ENCODE measurements at places on chromosomes 5 and 9.

GRCh38 chr5:38634568-38635369, 78.3 kb upstream of the LIFR start:
- DNase-seq = no peak

DNA sequence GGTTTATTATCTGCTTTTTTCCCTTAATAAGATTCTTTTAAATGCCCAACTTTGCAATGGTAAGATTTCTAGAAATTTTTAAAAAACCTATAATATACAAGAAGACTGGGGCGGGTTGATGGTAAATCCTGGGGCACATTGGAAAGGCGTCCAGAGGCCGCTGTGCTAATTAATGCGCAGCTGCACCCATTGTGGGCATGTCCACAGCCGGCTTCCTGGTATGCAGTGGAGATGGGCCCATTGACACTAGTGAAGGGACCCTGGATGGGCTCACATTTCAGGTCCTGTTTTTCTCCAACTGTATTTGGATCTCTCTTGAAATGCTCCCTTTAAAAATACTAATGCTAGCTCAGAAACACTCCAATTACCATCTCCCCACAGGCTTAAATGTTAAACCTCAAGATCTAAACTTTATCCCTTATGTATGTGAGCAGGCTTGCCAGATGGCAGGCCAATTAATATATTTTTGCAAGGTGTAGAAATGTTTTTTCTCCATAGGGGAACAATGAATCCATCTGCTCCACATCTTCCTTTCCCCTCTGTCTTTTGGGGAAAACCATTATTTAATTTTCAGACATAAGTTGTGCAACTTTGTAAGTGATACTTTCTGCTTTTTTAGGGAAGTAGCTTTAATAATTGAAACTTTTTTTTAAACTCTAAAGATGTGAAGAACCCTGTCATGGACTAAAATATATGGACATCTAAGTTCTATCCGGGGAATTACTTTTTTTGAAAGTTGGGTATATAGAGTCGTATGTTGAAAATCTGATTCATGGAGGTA, 177.3 kb downstream of the CD180 start:
- no peak for DNase-seq

GRCh38 chr5:168346417-168346816, 55.0 kb downstream of the WWC1 start:
- no peak for DNase-seq

DNA sequence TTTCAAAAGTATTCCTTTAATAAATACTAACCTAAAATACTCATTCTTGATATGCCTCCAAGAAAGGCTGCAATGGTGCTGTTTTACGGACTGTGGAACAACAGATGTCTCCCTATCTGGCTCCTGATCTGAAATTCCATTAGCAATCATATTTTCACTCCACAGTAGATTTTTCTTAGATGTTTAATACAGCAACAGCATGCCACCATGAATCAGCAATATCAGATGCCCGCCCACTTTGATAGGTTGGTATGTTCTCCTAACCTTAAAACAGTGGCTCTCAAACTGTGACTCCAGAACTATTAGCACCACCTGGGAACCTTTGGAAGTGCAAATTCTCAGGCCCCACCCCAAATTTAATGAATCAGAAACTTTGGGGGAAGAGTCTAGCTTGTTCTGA, 110.2 kb downstream of the MLLT3 start:
- DNase-seq = peak; percentile 57

DNA sequence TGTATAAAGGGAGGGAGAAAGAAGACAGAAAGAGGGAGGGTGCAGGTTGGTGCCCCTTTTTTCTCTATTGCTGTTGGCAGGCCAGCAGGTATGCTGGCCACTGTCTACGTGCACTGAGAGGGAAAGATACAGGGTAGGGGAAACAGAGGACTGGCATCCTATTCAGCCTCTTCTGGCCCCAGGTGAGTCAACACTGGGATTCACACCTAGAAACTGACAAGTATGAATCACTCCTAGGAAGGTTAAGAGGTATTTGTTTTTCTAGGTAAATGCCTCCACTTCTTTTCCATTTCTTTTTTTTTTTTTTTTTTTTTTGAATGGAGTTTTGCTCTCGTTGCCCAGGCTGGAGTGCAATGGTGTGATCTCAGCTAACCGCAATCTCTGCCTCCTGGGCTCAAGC, 2.8 kb upstream of the UBAP1 start:
- DNase-seq = no peak

- DNase-seq = no peak
These were observed 60.3 kb upstream of the EPB41L4A start for GRCh38 chr5:112479418-112479817.

DNA sequence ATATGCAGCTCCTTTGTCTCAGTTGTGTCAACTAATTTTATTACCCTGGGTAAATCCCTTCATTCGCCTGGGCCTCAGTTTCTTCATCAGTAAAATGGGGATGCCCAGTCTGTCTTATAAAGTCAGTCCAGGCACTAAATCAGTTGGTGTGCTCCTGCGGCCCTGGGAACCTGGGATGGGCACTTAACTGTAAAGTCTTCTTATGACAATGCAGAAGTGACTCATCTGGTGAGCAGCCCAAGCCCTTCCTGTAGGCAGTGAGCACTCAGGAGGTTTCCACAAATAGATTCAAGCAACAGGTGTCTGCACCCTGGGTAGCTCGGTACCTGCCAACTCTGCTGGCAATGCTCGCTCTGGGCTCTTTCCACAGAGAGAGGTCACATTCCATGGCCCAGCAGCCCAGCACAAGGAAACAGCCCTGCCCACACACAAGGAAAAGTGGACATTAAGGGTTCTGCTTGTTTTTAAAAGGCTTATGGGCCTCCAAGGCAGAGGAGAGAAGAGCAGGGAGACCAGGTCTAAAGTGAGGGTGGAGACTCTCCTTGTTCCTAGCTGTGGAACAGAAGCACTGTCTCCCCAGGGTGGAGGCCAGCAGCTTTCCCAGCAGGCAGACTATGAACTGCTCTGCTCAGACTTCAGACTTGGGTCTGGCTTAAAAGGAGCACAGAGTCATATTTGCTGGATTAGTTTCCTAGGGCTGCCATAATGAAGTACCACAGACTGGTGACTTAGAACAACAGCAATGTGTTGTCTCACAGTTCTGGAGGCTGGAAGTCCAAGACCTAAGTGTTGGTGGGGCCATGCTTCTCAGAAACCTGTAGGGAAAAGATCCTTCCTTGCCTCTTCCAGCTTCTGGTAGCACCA, 89.7 kb upstream of the ADRA1B start:
- no peak for DNase-seq

- DNase-seq = no peak
These were observed 25.8 kb downstream of the NADK2 start for GRCh38 chr5:36215910-36216309.

DNA sequence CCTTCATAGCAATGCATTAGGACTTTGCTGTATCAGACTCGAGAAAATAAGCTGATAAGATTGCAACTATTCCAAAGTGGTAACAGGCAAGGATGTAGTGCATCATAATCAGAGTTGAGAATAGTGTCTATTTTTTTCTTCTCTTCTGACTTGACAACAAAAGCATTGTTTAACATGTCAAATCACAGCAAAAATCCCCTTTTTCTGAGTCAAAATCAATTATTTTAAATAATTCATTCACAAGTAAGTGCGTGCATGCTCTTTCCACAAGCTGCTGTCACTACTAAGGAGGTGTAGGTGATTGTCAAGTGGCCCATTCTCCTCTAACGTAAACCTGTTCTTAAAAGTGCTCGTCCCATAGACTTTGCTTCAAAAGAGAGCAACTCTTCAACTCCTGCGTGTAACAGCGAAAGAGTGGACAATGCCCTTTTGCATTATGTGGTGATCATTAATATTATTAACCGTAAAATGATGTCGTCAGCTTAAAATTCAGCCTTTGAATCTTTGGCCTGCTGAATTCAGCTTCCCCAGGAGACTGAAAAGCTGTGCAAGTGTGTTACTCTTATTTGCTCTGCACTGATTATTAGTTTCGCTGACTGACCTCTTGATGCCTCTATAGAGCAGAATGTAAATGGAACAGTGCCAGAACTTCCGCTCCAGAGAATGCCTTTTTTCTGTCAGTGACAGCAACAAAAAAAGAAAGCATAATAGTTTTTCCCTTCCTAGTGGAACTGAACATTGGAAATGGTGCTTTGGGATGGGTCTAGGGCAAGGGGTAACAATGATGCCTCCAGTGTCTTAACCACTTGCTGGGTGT, 680.8 kb upstream of the SEMA6A start:
- no peak for DNase-seq

GRCh38 chr9:114282926-114283325, 40.0 kb upstream of the ORM1 start:
- peak; percentile 73 for DNase-seq

- no peak for DNase-seq
These were observed 8.7 kb upstream of the ST6GALNAC6 start for GRCh38 chr9:127907867-127908659.

- DNase-seq = no peak
These were observed 3.5 kb downstream of the LMX1B start for GRCh38 chr9:126617003-126617822.

GRCh38 chr5:153983885-153984284, 54.8 kb downstream of the FAM114A2 start:
- DNase-seq = peak; percentile 84

GRCh38 chr5:79261897-79262296, 26.0 kb downstream of the JMY start:
- no peak for DNase-seq

DNA sequence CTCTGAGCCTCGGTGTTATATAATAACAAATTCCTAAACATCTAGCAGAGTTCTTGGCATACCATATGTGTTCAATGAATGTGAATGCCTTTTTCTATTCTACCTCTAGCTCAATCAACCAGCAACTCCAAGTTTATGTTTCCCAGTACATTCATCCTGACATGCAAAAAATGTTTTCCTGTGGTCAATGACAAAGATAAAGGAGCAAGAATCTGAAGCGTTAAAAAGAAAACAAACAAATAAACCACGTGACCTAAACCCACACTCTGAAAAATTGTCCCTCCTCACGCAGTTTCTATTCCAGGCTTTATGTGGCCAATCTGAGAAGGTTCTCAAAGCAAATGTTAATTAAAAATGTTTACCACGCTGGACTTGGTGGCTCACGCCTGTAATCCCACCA, 18.0 kb downstream of the KLF4 start:
- no peak for DNase-seq

DNA sequence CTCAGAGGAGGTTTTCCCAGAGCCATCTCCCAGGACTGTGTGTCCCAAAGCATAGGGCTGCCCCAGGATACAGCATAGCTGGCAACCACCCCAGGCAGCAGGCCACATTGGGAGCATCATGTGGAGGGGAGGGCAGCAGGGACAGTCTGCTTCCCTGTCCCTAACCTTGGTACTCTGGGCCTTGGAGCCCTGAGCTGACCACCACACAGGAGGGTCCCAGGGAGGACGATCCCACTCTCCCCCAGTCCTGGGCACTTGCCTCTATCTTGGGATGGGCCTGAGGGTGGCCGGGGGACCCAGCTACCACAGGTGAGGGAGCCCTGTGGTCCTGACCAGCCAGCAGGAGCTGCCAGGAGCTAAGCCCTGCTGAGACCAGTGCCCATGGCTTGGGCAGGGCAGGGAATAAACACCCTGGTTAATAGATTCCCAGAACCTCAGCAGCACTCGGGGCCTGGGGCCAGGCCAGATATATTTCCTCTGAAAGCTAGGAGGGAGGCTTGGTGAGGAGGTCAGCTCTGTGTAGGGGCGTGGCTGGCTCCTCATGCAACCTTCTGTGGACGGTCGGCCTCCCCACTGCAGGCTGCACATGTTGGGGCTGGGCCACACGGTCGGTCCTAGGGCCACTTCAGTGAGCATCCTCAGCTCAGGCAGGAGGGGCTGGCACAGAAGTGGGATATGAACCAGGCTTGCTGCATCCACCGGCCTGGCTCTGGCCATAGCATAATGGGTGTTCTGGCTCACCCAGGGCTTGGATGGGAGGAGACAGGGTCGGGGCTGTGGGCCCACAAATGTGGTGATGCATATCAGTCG, 4.2 kb downstream of the NINJ1 start:
- DNase-seq = no peak

DNA sequence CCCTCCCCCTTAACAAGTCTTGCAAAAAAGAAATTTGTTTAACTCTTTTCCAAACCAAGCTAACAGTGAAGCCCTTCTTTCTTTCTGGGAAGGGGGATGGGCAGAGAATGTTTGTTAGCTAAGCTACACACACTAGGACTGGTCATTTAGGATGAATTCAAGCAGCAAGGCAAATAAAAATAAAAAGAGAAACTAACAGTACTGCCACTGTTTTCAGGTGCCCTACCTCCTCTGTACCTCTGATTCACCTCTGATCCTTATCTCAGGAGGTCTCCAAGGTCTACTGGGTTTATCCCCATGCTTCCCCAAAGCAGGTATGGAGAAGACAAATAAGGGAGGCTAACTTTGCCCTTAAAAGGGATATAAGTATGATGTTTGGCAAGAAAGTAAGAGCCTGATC, 52.9 kb downstream of the ELL2 start:
- DNase-seq = no peak

GRCh38 chr5:79002374-79002773, 17.3 kb upstream of the ARSB start:
- no peak for DNase-seq

- no peak for DNase-seq
These were observed 39.2 kb downstream of the PPIC start for GRCh38 chr5:122997294-122997693.

DNA sequence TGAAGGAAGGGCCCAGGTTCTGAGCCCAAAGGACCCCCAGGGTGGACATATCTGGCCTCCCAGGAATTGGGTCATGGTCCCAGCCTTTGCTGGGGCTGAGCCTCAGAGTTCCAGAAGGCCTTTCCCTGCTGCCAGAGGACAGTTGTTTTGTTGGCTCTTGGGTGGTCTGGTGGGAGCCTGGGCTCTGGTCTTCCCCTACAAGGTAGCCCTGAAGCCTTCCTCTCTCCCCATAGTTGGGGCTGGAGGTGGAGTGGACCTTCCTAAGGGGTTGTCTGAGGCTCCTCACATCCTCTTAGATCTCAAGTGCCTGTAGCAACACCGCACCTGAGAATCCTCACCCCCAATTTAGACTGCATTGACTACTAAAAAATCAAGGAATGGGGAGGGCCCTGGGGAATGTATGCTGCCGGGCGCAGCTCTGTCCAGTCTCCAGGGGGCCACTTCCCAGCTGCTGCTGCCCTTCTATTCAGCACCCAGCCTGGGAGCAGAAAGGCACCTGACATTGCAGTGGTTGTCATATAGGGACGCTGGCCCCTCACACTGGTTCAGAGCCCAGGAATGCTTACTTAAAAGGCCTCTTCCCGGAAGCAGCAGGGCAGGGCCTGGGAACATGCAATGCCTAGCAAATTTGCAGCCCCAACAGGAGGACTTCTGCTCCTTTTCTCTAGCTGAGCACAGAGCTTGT, 66.4 kb downstream of the IL31RA start:
- no peak for DNase-seq

Measured in hematopoietic multipotent progenitor cell treated with erythropoietin and hydrocortisone succinate and interleukin-3 and kit ligand, for 6 days (in vitro differentiated cells).